ENCODE measurements at places on chromosomes 3 and 15. TPM values are rescaled to one million over a fixed set of nuclear protein-coding genes. Genes with fewer than 3 reads are reported as not detected.

DNA sequence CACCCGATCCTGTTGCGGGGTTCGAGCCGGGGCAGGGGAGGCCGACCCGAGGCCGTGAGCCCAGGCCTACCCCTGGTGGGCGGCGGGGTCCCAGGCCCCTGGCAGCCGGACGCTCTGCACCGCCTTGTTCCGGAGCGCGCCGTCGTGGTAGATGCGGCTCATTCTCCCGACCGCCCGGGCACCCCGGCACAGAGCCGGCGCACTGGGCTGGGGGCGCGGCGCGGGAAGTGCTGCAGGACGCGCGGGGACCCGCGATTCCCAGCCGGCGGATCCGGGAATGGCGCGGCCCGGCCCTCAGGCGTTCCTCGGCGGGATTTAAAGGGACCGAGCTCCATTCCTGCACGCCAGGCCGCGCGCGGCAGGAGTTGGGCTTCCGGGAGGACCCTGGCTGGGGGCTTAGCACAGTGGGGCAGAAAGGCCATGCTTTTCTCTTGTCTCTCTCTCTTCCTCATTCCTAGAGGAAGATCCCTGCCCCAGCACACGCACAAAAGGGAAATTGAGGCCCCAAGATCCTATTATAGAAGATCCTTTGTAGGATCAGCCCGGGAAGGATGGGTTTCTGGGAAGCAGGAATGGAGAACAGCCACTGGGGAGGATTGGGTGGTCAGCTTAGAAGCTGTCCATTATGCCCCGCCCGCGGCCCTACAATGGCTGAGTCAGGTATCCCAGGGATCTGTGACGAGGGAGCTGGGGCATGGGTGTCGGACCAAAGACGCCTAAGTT lies at the start of gene ARPIN:
Gene ARPIN, minus strand, starts transcription at position 279 of the 723 bp plus-strand sequence. Its CDS starts 117 bp downstream, at position 162.
- H3K27me3 ChIP-seq, result peaks cover 42% of the 10 kb centered on the region
- no peak for DNase-seq
- H3K4me1 ChIP-seq, result no peaks in the 10 kb centered on the region
- no peak within 1 kb of the TSS for H3K27ac ChIP-seq

GRCh38 chr15:63930034-63930433 lies 96.3 kb upstream of the HERC1 start:
- no peak for DNase-seq
- H3K27ac ChIP-seq, result no peak overlapping the region
- no peaks in the 10 kb centered on the region for H3K4me1 ChIP-seq
- no peaks in the 10 kb centered on the region for H3K36me3 ChIP-seq

GRCh38 chr15:99729920-99730319 lies 3.3 kb downstream of the LYSMD4 start:
- peak; percentile 19 for DNase-seq
- peaks cover 16% of the 10 kb centered on the region for H3K36me3 ChIP-seq
- no peaks in the 10 kb centered on the region for H3K27me3 ChIP-seq
- H3K4me1 ChIP-seq, result peaks cover 33% of the 10 kb centered on the region

- H3K27ac ChIP-seq, result no peak overlapping the region
- H3K36me3 ChIP-seq, result no peaks in the 10 kb centered on the region
- no peaks in the 10 kb centered on the region for H3K4me1 ChIP-seq
- DNase-seq, result no peak
- no peaks in the 10 kb centered on the region for H3K27me3 ChIP-seq
- no peak overlapping the region for H3K4me3 ChIP-seq
These were observed 398.0 kb downstream of the OTOL1 start for GRCh38 chr3:161894657-161895056.

Gene CRABP1
- not detected for total RNA-seq

Gene TMED3
- total RNA-seq, result 33.7 TPM

Gene ELL3
- 2.9 TPM for total RNA-seq

Gene CLDN18
- total RNA-seq, result not detected

DNA sequence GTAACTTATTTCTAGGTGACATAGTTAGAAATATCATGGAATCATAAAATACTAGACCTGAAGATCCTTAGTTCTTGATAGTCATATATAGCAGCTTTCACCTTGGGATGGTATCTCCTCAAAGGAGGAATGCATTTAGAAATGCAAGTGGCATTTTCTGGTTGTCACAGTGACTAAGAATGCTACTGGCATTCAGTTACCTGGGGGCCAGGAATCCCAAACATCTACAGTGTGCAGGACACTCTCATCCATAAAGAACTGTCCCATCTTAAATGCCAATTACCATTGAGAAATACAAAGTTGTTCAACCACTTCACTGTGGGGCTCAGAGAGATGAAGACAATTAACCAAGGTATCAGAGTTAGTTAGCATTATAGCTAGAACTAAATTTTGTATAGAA lies 36.7 kb downstream of the MYH15 start:
- no peaks in the 10 kb centered on the region for H3K36me3 ChIP-seq
- H3K27ac ChIP-seq, result no peak overlapping the region
- H3K4me1 ChIP-seq, result peaks cover 3% of the 10 kb centered on the region
- DNase-seq, result no peak

GRCh38 chr3:168883145-168883544 lies 780.4 kb downstream of the MECOM start:
- no peaks in the 10 kb centered on the region for H3K36me3 ChIP-seq
- H3K4me1 ChIP-seq, result no peaks in the 10 kb centered on the region
- H3K27me3 ChIP-seq, result no peaks in the 10 kb centered on the region
- H3K4me3 ChIP-seq, result no peak overlapping the region
- no peak overlapping the region for H3K27ac ChIP-seq

DNA sequence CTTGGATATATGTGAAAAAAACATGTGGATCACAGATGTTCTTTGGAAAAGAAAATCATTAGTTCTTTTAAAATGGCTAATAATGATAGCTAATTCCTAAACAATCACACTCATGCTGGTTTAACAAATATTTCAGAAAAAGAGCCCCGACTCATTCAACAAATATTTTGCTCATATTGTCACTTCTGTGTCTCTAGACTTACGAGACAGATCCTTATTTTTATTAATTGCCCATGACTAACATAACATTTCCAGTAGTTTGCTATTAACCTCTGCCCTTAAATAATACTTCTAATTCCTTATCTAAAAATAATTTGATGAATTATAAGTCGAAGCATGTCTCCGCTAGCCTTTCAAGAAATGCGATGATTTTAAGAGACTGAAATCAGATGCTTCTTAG lies 70.4 kb downstream of the SATB1 start:
- peaks cover 63% of the 10 kb centered on the region for H3K36me3 ChIP-seq
- H3K27ac ChIP-seq, result no peak overlapping the region
- peaks cover 29% of the 10 kb centered on the region for H3K4me1 ChIP-seq
- no peaks in the 10 kb centered on the region for H3K27me3 ChIP-seq
- H3K4me3 ChIP-seq, result no peak overlapping the region

Gene APH1B
- total RNA-seq, result 9.1 TPM

- no peaks in the 10 kb centered on the region for H3K4me1 ChIP-seq
- no peak for DNase-seq
- peaks cover under 1% of the 10 kb centered on the region for H3K27me3 ChIP-seq
- H3K36me3 ChIP-seq, result no peaks in the 10 kb centered on the region
- no peak overlapping the region for H3K4me3 ChIP-seq
- no peak overlapping the region for H3K27ac ChIP-seq
These were observed 6.3 kb downstream of the PDZRN3 start for GRCh38 chr3:73618461-73618860.

DNA sequence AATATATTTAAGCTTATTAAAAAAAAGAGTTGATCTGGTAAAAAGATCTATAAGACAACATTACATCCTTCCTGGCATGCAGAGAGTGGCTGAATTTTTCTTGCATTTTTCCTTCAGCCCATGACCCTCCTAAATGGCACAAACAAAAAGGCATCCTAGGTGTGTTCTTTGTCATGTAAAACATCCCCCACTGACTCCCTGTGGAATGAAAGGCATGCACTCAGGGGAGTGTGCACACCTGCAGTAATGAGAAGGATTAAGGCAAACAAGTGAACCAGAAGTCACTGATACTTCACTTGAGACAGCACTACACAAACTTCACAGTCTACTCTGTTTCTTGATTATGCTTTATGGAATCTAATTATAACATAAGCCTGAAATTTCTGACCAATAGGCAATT lies 195.0 kb downstream of the RBMS3 start:
- H3K4me3 ChIP-seq, result no peak overlapping the region
- H3K36me3 ChIP-seq, result no peaks in the 10 kb centered on the region
- H3K27ac ChIP-seq, result no peak overlapping the region
- no peaks in the 10 kb centered on the region for H3K4me1 ChIP-seq
- no peak for DNase-seq

DNA sequence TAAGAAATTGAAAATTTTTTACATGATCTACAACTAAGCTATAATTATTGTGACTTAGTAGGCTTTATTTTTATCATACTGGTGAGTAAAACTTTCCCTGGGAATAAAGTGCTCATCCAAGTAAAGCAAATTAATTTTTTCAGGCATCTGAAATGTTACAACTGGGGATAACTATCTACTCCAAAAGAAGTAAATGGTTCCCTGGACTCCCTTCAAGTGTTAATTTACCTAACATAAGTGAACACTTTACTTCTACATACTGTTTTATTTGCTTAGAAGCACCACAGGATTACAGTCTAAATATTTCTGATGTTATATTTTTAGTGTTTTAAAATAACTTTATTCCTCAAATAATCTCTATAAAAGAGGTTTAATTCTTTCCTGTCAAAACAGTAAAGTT lies 57.8 kb downstream of the IFT57 start:
- H3K4me3 ChIP-seq, result no peak overlapping the region
- no peak for DNase-seq
- H3K36me3 ChIP-seq, result peaks cover 7% of the 10 kb centered on the region
- no peak overlapping the region for H3K27ac ChIP-seq
- H3K4me1 ChIP-seq, result peaks cover 3% of the 10 kb centered on the region
- H3K27me3 ChIP-seq, result no peaks in the 10 kb centered on the region

- H3K4me3 ChIP-seq, result no peak overlapping the region
- no peaks in the 10 kb centered on the region for H3K36me3 ChIP-seq
- H3K27me3 ChIP-seq, result peaks cover 6% of the 10 kb centered on the region
- H3K4me1 ChIP-seq, result peaks cover 16% of the 10 kb centered on the region
These were observed 6.2 kb downstream of the MELTF start for GRCh38 chr3:197023241-197023997.

GRCh38 chr3:51874889-51875288 lies 512 bp downstream of the IQCF5 start:
- no peak overlapping the region for H3K27ac ChIP-seq
- DNase-seq, result no peak
- peaks cover 11% of the 10 kb centered on the region for H3K27me3 ChIP-seq
- H3K4me1 ChIP-seq, result no peaks in the 10 kb centered on the region

DNA sequence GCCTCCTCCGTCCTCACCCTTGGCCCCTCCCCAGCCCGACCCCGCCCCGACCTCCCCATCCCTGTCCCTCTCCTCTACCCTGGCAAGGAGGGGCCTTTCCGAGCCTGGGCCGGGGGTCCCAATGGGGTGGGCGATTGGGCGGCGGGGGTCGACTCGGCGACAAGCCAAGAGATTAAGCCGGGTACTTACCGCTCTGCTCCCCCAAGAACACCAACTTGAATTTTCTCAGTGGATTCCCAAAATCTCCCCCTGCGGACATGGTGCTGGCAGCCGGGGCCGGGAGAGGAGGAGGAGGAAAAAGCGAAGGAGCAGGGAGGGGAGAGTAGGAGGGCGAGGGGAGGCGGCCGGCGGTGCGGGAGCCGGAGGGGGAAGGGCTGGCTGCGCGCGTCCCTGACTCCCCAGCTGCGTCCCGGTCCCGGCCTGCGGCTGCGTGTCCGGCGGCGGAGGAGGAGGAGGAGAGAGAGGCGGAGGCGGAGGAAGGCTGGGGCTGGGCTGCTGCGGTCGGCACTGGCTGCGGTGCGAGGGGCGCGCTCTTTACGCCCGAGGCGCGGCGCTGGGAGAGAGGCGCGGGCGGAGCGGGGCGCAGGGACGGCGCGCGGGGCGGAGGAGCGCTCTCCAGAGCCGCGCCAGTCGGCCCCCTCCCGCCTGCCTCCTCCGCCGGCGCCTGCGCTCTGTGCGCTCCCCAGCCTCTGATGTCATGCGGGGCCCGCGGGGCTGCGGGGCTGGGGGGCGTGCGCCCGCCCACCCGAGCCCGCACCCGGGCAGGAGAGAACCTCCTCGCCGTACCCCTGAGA lies at the start of gene RAB6B:
Gene RAB6B, minus strand, starts transcription at position 675 of the 794 bp plus-strand sequence. Its CDS starts 416 bp downstream, at position 259.
- H3K4me1 ChIP-seq, result peaks cover 3% of the 10 kb centered on the region
- no peak within 1 kb of the TSS for H3K27ac ChIP-seq
- peaks cover 58% of the 10 kb centered on the region for H3K27me3 ChIP-seq
- no peaks in the 10 kb centered on the region for H3K36me3 ChIP-seq

DNA sequence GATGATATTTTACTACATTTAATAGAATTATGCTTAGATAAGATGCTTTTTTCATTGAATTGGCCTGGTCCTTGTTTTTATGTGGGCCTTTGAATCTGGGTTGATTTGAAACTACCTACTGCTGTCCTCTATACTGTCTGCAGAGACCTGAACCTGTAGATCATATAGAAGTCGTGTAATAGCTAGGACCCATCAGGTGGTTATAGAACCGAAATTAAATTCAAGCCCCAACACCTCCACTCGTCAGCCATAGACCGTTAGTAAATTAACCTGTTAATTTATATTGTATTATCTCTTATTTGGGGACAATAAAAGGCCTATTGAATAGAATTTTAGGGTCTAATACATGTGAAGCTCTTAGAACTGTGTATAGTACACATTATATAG lies 108.4 kb downstream of the MBNL1 start:
- peaks cover 50% of the 10 kb centered on the region for H3K36me3 ChIP-seq
- no peaks in the 10 kb centered on the region for H3K27me3 ChIP-seq
- peaks cover 52% of the 10 kb centered on the region for H3K4me1 ChIP-seq
- peak overlapping the region; percentile 19 for H3K27ac ChIP-seq

Gene MEGF11
- not detected for total RNA-seq

Gene C3orf52
- total RNA-seq, result 9.2 TPM

- no peak overlapping the region for H3K27ac ChIP-seq
- no peak for DNase-seq
- peaks cover 37% of the 10 kb centered on the region for H3K4me1 ChIP-seq
- H3K27me3 ChIP-seq, result peaks cover 8% of the 10 kb centered on the region
- no peak overlapping the region for H3K4me3 ChIP-seq
- H3K36me3 ChIP-seq, result peaks cover 12% of the 10 kb centered on the region
These were observed 3.0 kb upstream of the LIMD1 start for GRCh38 chr3:45591547-45592040.

GRCh38 chr3:157300094-157300493 lies 136.6 kb upstream of the PTX3 start:
- DNase-seq, result no peak
- no peak overlapping the region for H3K4me3 ChIP-seq
- no peaks in the 10 kb centered on the region for H3K36me3 ChIP-seq
- H3K27ac ChIP-seq, result no peak overlapping the region

DNA sequence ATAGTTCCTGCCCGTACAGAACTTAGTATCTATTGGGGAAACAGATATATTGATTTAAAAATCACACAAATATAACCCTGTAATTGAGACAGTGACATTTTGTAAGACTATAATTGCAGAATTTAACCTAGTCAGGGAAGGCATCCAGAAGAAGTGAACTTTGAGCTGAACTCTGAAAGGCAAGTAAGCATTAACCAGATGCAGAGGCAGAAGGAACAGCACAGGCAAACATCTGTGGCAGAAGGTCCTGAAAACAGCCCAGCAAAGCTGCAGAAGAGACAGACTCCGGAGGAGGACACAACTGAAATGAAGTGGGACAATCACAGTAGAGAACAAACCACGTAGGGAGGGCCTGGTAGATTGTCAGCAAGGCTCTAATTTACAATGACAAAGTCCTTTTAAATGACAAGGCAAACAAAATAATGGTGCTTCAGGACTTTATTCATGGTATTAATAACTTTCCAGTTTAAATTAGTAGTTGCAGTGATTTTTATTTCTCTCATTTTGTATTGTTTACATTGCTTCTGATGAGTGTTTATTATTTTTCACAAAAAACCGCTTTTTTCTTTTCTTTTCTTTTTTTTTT lies 14.5 kb downstream of the BCL2A1 start:
- peaks cover 8% of the 10 kb centered on the region for H3K36me3 ChIP-seq
- H3K27me3 ChIP-seq, result no peaks in the 10 kb centered on the region
- H3K27ac ChIP-seq, result no peak overlapping the region
- no peak overlapping the region for H3K4me3 ChIP-seq
- peaks cover 24% of the 10 kb centered on the region for H3K4me1 ChIP-seq

Gene CDV3
- total RNA-seq, result 177 TPM

- H3K4me3 ChIP-seq, result no peak overlapping the region
- H3K36me3 ChIP-seq, result no peaks in the 10 kb centered on the region
- no peaks in the 10 kb centered on the region for H3K4me1 ChIP-seq
- no peak for DNase-seq
- no peaks in the 10 kb centered on the region for H3K27me3 ChIP-seq
These were observed 1387.8 kb downstream of the OTOL1 start for GRCh38 chr3:162884373-162884772.

Data from activated CD4-positive, alpha-beta T cell treated with anti-CD3 and anti-CD28 coated beads, Interleukin-2, amount 10 ng/mL, durations not matched to agents 7 days and 5 days (primary cell).